ENCODE measurements at places on chromosomes 11 and 22. TPM values are rescaled to one million over a fixed set of nuclear protein-coding genes. Genes with fewer than 3 reads are reported as not detected.

GRCh38 chr11:66243782-66244535 is 24.5 kb upstream of the RAB1B start:
- DNase-seq: no peak

- DNase-seq: peak; percentile 85
Measured at GRCh38 chr11:70491696-70492472, 93.6 kb downstream of the CTTN start.

- DNase-seq: no peak
Measured at GRCh38 chr11:102323542-102324251, 6.4 kb downstream of the BIRC3 start.

DNA sequence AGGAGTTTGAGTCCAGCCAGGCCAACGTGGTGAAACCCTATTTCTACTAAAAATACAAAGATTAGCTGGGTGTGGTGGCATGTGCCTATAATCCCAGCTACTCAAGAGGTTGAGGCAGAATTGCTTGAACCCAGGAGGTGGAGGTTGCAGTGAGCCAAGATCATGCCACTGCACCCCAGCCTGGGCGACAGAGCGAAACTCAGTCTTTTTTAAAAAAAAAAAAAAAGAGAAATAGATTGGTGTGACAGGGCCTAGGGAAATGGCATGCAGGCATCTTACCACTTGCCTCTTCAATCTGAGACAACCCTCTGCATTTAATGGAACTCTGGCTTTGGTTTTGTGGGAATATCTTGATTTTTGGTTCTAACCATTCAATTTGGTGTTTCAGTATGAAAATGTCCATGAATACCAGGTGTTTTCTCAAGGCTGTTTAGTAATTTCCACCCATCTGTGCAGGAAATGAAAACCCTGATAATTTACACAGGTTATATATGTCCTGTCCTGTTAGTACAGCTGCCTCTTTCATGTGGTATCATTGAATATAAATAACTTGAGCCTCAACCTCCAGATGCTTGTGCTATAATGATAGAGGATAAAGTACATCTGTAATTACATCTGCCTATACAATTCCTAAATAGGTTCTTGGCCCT is 8.4 kb downstream of the XBP1 start:
- DNase-seq: no peak

CERK gene
- total RNA-seq: 30.8 TPM

GRCh38 chr11:127737499-127737898 is 736.9 kb upstream of the KIRREL3 start:
- no peak for DNase-seq

DNA sequence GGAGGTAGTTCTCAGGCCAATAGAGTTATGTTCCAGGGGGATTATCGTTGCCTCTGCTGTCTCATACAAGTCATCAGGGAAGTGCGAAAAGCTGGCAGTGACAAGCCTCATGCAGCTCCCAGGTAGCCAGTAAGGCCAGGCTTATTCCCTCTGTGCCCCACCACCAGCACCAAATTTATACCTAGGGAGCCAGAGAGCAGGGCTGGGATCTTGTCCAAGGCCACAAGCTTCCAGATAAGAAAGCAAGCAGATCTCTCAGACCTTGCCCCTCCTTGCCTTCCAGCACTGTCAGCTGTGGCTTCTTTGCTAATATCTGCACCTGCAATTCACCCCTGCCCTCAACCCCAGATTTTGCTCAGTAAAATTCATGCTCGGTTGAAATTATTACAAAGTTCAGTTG is 206.3 kb upstream of the FAT3 start:
- DNase-seq: no peak

DNA sequence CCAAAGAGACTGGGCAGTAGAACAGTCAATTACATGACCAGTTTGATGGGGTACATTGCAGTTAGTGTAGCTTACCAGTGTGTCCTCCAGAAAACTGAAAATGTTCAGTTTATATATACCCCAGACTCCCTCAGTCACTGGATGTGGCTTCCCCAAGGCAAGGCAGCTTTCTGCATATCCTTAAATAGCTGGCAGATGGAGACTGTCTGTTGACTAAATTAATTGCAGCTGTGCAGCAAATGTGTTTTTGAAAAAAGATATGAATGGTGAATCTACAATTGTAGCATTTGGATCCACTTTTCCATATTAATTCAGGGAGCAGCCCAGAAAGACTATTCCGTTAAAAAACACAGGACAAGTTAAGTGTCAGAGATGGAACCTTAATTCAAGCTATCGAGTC is 565.1 kb upstream of the CCDC179 start:
- no peak for DNase-seq

GRCh38 chr22:31872209-31872608 is 72.1 kb upstream of the YWHAH start:
- DNase-seq: no peak

FADD gene
- 29.3 TPM for total RNA-seq

GRCh38 chr11:111612224-111612623 is 10.0 kb downstream of the SIK2 start:
- no peak for DNase-seq

ADAMTS15 gene
- 61.2 TPM for total RNA-seq

DNA sequence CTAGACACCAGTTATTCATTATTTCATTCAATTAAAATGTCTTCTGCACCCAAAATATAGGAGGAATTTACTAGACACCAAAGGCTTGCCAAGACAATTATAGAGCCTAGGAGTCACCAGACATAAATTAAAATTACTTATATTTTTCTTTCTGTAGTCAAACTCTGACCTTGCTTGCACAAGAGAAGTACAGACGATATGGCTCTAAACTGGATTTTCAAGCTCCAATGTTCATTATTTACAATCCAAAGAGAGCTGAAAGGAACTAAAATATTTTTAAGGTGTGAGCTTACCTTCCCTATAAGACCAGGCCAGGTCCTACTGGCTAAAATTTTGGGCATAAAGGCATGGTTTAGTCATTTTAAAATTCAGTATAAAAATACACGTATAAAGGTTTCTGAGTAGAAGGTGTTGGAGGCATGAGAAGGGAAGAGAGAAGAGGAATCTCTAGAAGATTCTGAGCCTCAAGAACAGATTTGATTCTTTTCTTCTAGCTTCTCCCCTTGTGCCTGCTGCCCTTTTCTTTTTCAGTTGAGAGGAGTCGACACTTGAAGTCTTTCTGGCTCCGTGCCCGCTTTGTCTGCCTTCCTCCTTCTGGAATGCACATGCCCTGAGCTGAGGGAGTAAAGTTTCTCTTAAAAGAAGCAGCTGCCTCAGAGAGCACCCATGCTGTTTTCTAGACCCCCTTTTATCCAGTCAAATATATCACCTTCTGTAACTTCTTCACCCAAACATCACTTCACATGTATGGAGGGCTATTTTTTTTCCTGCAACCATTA is 13.5 kb downstream of the C11orf97 start:
- DNase-seq: no peak

MPPED2 gene
- total RNA-seq: 4.9 TPM

DCHS1 gene
- total RNA-seq: 23.0 TPM

OLFML1 gene
- total RNA-seq: 6.7 TPM

OR52E8 gene
- not detected for total RNA-seq

DNA sequence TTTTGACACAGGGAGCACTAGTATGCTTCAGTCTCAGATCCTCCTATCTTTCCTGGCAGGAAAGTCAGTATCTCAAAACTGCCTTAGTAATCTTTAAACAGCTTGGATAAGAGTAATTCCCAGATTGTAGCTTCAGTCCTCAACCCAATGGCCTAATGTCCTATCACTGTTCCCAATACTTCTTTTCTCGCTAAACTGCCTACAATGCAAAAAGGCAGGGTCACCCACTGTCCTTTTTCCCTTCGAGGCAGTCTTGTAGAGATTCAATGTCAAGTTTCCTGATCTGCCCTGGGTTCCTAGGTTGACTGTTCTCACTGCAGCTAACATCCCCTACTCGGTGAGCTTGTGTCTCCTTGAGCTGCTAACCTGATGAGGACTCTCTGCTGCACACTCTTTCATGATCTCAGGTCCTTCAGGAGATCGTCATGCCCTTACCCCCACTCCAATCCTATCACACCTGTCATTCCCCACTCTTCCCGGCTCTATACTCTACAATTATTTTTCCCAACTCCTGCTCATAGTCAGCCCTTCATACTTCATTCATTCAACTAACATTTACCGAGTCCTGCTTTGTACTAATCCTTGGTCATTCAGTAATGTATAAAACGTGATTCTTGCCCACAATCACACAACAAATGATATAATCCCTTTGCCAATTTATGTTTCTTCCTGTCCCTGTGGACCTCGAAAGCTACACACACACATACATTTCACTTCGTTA is 904 bp downstream of the C2CD3 start:
- no peak for DNase-seq

DNA sequence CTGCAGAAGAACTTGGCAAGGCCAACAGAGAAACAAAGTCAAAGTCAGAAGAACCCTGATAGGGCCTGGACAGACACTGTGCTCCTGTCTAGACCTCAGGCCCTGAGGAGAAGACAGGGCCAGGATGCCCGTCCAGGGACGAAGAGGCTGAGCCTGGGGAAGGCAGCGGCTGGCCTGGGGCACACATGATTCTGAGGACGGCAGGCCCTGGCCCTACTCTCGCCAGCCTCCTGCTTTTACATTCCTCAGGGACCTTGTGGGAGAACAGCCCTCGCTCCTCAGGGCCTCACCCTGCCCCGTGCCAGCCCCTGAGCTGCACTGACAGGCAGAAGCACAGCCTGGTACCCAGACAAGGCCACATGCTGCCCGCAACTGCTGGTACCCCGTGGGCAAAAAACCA is 43.6 kb upstream of the TTLL12 start:
- no peak for DNase-seq

DNA sequence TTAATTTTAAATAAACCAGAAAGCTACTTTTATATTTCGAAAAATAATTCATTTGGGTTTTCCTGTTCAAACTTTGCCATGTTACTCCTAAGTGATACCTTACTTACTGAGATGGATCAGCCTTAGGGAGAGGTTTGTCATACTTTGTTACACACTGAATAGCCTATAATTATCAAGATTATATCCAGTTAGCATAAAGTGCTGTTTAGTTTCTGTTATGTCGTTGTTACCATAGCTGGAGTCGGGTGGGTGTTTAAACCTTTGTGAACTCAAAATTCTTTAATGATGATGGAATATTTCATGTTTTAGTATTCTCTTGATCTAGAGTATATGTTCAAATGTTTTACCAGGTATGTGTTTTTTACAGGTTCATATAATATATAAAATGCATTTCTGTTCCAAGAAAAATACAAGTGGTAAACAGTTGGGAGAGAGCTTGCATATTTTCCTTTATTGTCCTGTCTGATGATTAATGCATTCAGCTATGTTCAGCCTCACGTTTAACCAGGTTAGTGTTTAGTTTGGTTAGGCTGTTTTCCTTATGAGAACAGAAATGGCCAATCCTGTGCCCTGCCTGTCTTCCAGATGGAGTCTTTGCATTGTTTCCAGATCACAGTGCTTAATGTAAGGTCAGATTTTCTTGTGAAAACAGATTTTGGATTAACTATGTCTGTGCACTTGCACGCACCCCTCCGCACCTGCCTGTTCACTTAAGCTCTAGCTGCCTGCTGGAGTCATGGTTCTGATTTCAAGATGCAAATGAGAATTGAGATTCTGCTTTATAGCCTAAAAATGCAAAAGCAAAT is 105.6 kb downstream of the ATXN10 start:
- no peak for DNase-seq

MMP7 gene
- 2.5 TPM for total RNA-seq

GRCh38 chr11:38438091-38438490 is 1840.1 kb upstream of the RAG2 start:
- no peak for DNase-seq

GLYAT gene
- total RNA-seq: 6.4 TPM

- DNase-seq: no peak
Measured at GRCh38 chr22:19287889-19288288, 3.6 kb downstream of the CLTCL1 start.

DNA sequence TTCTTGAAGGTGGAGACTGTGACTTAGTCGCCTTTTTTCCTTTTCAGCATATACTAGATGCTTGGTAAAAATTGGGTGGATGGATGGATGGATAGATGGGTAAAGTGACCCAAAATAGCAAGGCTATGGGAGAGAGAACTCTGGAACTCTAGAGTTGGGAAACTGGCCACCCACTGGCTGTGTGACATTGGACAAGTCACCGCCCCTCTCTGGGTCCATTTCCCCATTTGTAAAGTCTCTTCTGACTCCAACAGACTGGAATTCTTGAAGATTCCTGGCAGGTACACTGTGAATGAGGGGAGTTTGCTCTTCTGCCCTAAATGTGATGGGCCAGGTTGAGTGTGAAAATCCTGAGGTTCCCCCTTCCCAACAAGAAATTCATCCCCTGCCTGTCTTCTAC is 8.0 kb downstream of the TKFC start:
- DNase-seq: no peak

DNA sequence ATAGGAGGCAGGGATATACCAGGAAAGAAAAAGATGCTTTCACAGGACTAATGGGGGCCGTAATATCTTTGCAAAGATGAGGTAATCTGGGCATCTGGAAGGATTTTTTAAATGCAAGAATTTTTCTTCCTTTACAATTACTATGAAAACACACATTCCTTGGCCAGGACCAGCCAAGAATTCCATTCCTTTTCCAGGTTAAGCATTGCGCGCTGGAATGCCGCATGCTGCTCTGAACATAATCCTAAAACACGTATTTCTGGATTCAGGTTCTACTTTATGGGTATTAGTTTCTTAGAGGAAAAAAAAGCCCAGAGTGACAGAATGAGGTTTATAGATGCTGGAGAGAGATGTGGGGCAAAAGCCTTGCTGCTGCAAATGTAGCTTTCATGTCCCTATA is 99.4 kb upstream of the SORL1-AS1 start:
- DNase-seq: no peak

DNA sequence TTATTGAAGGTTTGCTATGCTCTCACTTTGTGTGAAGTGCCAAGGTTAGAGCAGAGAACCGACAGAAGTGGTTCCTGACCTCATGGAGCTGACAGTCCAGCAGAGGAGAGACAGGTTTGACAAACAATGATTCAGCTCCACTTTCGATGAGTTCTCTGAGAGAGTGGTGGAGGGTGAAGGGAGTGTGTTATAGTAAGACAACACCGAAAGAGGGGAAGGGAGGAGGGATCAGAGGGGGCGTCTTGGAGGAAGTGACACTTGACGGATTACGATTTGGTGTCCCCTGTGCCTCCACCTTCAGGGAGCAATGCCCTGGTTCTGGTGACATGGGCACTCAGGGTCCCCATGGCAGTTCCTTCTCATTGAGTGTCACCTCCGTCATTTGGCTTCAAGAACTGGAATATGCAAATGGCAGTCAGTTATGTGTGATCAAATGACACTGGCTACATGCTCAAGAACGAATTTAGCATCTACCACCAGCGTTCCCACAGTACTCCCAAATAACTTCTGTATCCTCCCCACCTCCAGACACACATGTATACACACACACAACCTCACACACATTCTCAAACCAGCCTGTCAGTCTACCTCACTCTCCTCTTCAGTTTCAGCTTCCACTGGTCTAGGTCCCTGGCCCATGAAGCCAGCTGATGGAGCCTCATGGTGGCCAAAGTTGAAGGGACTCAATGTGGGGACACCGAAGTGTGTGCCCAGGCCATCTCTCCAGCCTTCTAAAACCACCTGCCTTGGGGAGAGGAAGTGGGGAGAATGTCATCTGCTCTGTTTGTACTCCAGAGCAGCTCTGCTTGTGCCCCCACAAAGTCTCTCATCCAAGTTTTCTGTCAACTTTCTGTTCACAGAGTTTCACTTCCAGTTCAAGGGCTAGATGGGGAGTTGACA is 31.4 kb upstream of the NUP160 start:
- DNase-seq: peak; percentile 65

All from mesenteric fat pad (tissue), 1 donor.